Upper lobe of right lung (tissue), 1 donor: ENCODE measurements at places on chromosomes 7 and 10. TPM values are rescaled to one million over a fixed set of nuclear protein-coding genes. Genes with fewer than 3 reads are reported as not detected.
A peak's percentile ranks its signal among the peaks of the same experiment; 100 is the strongest.

DNA sequence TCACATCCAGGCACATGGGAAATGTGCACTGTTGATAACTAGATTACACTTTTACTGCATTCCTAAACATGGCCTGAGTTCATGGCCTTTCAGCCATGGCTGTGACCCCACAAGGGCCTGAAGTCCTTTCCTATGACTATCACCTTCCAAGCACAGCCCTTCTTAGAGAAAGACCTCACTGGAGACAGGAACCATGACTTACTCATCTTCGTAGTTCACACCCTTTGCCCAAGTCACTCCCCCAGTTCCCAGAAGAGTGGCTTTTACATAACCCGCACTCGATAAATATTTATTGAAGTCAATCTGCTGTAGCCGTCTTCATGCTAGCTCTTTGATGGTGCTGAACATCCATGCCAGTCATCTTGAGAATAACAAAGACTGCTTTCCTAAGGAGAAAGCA is 632.5 kb upstream of the NRP1 start:
- H3K27ac ChIP-seq = no peak overlapping the region
- no peak overlapping the region for H3K4me3 ChIP-seq
- H3K4me1 ChIP-seq = no peaks in the 10 kb centered on the region

DNA sequence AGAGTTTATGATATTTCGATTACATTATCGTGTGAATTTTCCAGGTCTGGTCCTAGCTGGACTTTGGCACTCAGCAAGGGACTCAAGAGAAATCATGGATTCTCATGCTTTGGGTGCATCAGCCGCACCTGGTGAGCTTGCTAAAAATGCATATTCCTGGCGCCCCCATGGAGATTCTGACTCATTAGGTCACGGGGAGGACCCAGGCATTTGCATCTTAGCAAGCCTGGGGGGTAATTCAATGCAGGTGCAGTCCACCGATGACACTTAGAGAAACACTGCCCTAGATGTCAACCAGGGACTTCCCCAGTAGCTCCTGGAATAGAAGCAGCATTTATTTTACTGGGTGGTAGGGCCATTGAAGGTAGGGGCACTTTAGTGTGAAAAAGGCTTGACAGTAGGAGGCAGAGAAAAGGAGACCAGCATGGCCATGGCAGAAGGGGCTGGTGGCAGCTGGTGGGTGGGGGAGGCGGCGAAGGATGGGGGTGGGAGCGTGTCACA is 29.9 kb upstream of the PDCD4 start:
- no peak overlapping the region for H3K27ac ChIP-seq
- no peak overlapping the region for H3K4me3 ChIP-seq
- H3K4me1 ChIP-seq = peaks cover 4% of the 10 kb centered on the region
- no peaks in the 10 kb centered on the region for H3K27me3 ChIP-seq

DNA sequence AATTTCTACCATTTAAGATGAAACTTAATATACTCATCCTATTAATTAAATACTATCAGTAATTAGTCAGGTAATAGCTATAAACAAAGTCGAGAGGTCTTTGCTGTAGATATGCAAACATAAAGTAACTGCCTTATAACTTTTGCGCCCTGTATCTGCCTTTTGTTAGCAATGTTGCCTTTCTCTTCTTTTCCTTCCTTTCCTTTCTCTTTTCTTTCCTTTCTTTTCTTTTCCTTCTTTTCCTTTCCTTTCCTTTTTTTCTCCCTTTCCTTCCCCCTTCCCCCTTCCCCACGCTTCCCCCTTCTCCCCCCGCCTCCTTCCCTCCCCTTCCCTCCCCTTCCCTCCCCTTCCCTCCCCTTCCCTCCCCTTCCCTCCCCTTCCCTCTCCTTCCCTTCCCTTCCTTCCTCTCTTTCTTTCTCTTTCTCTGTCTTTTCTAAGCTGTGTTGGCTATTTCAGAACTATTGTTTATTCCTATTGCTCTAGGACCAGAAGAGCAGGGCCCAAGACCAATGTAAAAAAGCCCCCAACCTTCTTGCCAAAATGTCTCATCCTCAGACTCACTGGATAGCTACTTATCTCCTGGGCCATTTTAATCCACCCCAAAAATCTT is 65.3 kb upstream of the DKK1 start:
- no peaks in the 10 kb centered on the region for H3K36me3 ChIP-seq
- no peak overlapping the region for H3K4me3 ChIP-seq
- no peaks in the 10 kb centered on the region for H3K4me1 ChIP-seq

DNA sequence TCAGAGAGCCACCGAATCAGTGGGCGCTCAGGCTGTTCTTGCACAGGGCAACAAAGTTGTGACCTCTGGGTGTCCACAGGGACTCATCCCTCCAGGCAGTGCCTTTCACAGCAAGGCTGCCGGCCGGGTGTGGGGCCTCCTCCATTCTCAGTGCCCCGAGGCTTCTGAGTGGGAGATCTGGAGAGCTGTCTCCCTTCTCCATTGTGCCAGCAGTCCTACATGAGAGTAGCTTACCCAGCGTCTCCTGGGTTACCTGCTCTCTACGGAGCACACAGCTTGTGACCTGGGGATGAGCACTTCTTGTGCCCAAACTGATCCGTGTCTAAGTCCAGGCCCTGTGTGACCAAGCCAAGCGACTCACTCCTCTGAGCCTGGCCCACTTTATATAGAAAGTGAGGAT is 240.9 kb upstream of the GRB10 start:
- H3K36me3 ChIP-seq = no peaks in the 10 kb centered on the region
- no peak overlapping the region for H3K27ac ChIP-seq
- peak; percentile 45 for DNase-seq
- H3K4me1 ChIP-seq = no peaks in the 10 kb centered on the region

DNA sequence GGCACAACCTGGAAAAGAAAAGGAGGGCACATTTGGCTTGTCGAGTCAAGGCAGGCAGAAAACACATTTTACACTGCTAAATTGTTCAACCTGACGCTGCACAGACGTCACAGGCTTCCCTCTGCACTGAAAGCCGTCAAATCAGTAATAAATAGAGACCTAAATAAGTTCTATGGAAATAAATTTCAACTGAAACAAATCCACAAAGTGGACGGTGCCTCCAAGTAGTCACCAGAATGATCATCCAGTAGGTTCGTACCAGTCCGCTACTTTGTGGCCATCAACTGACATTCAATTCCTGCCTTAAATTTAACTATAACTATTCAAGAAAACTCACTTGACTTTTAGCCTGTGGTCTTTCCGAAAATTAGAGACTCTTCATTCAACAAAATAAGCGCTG is 49.0 kb downstream of the NPVF start:
- DNase-seq = no peak
- H3K4me3 ChIP-seq = peak overlapping the region; percentile 65
- no peaks in the 10 kb centered on the region for H3K36me3 ChIP-seq

DNA sequence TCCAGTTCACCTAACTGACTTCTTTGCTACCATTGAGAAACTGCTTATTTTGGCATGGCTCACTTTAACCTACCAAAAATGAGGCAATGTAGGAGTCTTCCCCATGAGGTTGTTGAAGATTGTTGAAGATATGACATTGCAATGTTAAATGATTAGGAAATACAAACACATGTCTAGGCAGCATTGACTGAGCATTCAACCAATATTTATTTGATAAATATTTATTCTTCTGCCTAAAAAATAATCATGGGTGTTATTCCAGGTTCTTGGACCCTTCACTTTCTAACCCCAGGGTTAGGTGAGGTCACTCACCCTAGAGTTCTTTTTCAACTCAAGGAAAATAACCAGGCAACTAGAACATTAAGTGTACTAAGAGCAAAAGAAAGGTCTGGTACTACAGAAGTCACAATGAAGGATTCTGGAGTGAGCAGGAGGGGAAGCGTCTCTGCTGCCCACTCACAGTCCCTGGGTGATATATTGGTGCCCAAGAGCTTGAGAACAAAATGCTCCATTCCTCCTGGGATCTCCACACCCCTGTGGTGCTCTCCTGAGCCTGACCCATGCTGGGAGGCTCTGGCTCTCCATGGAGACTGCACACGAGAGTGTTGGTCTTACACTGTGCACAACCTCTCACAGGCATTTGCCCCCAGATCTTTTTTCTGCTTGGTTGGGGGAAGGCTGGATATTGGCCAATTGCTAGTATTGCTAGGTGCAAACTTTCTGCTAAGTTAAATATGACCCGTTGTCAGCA is 123.4 kb downstream of the SPAG6 start:
- no peak overlapping the region for H3K27ac ChIP-seq
- no peaks in the 10 kb centered on the region for H3K36me3 ChIP-seq
- no peak overlapping the region for H3K4me3 ChIP-seq
- no peaks in the 10 kb centered on the region for H3K4me1 ChIP-seq

DNA sequence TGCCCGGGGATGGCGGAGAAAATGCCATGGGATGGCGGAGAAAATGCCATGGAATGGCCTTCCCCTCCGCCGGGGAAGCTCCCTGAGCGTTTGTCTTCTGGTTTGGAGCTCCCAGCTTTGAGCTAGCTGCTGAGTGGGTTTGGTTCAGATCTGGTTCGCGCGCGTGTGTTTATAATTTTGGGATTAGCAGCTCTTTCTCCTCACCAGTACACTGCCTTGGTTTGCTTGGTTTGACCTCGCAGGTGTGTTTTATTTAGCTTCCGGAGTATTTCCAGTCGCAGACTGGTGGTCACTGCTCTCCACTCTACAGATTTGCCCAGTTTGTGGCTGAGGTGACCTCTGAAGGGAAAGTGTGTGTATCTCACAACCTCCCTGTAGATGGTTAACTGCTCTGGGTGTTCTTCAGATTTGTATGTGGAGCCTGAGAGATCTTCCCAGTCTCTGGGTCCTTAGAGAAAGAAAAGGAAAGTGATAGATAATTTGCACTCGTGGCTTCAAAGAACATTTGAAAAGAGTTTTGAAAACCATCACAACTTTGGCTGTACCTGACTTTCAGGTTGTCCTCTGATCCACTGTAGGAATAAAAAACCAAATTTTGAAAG is 597 bp downstream of the ZNF277 start:
- H3K27me3 ChIP-seq = no peaks in the 10 kb centered on the region
- no peaks in the 10 kb centered on the region for H3K36me3 ChIP-seq
- peaks cover 24% of the 10 kb centered on the region for H3K4me1 ChIP-seq
- peak overlapping the region; percentile 90 for H3K4me3 ChIP-seq
- DNase-seq = no peak

- no peak overlapping the region for H3K4me3 ChIP-seq
- H3K27ac ChIP-seq = no peak overlapping the region
- H3K36me3 ChIP-seq = no peaks in the 10 kb centered on the region
- no peaks in the 10 kb centered on the region for H3K27me3 ChIP-seq
- no peaks in the 10 kb centered on the region for H3K4me1 ChIP-seq
Measured at GRCh38 chr10:27433976-27434375, 70.1 kb upstream of the RAB18 start.

- no peaks in the 10 kb centered on the region for H3K36me3 ChIP-seq
- DNase-seq = peak; percentile 73
- H3K27ac ChIP-seq = no peak overlapping the region
- no peaks in the 10 kb centered on the region for H3K4me1 ChIP-seq
Measured at GRCh38 chr10:122648599-122649428, 50.8 kb downstream of the C10orf120 start.

DNA sequence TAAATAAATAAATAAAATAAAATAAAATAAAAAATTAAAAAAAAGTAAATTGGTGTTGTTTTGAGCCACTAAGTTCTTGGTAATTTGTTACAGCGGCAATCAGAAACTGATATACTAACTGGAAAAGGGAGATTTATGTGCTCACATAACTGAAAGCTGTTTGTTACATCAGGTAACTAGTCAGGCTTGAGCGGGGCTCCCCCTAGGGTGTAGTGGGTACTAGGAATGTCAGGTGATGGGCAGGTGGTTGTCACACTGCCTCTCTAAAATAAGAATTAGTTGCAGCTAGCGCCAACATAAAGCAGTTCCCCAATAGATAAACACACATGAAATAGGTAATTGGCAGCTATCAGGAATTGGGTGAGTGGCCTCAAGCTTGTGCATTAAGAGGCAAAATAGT is 1336.9 kb downstream of the XPNPEP1 start:
- H3K4me1 ChIP-seq = no peaks in the 10 kb centered on the region
- H3K27ac ChIP-seq = no peak overlapping the region
- DNase-seq = no peak
- H3K4me3 ChIP-seq = no peak overlapping the region
- no peaks in the 10 kb centered on the region for H3K27me3 ChIP-seq
- no peaks in the 10 kb centered on the region for H3K36me3 ChIP-seq

GRCh38 chr7:3482147-3482921 is 181.3 kb downstream of the SDK1 start:
- no peaks in the 10 kb centered on the region for H3K36me3 ChIP-seq
- no peaks in the 10 kb centered on the region for H3K4me1 ChIP-seq
- H3K4me3 ChIP-seq = no peak overlapping the region
- H3K27me3 ChIP-seq = no peaks in the 10 kb centered on the region
- DNase-seq = no peak

DNA sequence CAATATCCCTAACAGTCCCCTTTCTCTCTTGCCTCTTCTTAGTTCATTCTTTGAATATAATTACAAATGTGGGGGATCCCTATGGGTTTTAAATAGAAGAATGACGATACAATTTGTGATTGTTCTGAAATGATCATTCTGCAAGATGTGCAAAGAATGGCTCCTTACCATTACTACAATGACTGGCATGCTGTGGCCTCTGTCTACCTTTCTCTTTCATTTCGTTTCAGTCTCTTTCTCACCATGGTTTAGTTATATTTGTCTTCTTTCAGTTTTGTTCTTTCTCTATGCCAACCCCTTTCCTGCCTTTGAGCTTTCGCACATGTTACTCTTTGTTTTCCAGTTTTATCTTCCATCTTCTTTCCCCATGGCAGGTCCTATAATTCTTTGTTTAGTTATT is 176.5 kb downstream of the SUGCT start:
- H3K27me3 ChIP-seq = no peaks in the 10 kb centered on the region
- no peak for DNase-seq
- H3K4me3 ChIP-seq = no peak overlapping the region
- H3K36me3 ChIP-seq = no peaks in the 10 kb centered on the region
- H3K4me1 ChIP-seq = no peaks in the 10 kb centered on the region

DNA sequence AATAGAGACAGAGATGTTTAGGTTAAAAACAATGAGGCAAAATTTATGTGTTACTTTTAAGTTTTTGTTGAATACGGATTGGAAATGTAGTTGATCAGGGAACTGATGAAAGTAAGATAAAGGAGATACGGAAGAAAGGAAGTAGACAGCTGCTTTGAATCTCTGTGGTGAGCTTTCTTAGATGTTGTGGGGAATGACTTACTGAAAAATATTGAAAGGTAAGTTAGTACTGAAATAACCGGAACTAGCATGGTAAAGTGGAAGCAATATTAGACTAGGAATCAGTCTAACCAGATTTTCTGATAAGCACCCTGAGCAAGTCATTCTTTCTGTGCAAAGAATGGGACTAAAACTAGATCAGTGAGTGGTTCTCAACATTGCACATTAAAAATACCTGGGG is 34.8 kb downstream of the LUC7L2 start:
- H3K4me1 ChIP-seq = no peaks in the 10 kb centered on the region
- no peak for DNase-seq
- H3K27me3 ChIP-seq = no peaks in the 10 kb centered on the region
- no peak overlapping the region for H3K4me3 ChIP-seq

DNA sequence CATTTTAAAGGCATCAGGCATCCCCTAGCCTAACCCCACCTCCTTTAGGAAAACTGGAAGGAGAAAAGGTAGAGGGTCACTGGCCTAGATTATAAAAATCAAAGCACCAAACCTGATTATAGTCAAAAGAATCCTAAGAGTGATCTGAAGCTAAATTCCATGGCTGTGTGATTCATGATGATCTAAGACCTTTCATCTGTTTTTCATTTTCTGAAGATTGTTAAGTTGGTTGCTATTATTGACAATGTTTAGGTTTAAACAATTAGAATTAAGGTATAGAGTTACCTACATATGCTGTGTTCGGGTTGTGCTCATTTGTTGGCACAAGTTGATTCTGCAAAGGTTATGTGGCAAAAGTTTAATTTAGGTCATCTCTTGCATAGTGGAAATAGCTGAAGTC is 148.7 kb downstream of the BICC1 start:
- H3K4me1 ChIP-seq = no peaks in the 10 kb centered on the region
- no peak overlapping the region for H3K4me3 ChIP-seq
- no peak for DNase-seq
- no peaks in the 10 kb centered on the region for H3K27me3 ChIP-seq
- H3K27ac ChIP-seq = no peak overlapping the region

Gene IDE
- total RNA-seq = 35.2 TPM

Gene NRBF2
- 20.6 TPM for total RNA-seq

Gene GLI3
- 17.5 TPM for total RNA-seq

Gene BEND7
- total RNA-seq = 31.1 TPM

Gene PLXNA4
- 7.2 TPM for total RNA-seq
